ENCODE measurements at places on chromosomes 16 and 17.

DNA sequence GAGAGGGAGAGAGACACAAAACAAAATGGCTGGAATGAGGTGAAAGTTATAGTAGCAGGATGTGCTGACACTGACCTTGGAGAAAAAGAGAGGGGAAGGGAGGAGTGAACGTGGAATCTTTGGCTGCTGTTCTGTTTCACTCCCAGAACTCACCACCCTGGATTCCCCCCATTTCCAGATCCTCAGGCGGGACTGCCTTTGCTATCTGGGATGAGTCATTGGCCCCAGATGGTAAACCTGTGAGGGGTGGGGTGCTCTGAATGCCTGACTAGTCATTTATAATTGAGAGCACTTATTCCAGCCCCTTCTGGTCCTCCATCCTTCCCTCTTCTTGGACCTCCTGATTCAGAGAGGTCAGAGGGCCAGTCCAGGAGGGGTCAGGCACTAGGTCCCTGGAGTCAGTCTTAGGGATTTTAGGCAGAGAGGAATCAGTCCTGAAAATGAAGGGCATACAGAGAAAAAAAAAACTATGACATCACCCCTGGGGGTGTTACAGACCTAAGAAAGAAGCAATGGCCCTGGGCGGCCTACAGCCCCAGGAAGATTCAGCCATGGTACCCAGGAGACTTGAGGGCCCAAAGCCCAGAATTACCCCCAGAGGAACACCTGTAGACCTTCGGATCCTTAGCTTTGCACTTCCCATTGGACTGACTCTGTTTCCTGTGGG is 2.2 kb upstream of the ZG16 start:
- no peak for DNase-seq

- peak; percentile 86 for DNase-seq
Measured at GRCh38 chr16:47461598-47462266, 601 bp downstream of the PHKB start.

DNA sequence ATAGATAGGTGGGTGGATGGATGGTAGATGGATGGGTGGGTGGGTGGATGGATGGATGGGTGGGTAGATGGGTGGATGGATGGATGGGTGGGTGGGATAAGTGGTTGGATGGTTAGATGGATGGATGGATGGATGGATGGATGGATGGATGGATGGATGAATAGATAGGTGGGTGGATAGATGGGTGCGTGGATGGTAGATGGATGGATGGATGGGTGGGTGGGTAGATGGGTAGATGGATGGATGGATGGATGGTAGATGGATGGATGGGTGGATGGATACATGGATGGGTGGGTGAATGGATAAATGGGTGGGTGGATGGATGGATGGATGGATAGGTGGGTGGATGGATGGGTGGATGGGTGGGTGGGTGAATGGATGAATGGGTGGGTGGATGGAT is 50.0 kb upstream of the FASN start:
- DNase-seq, result no peak

GRCh38 chr17:35170968-35171771 is 23.0 kb downstream of the SLC35G3 start:
- DNase-seq, result peak; percentile 11

DNA sequence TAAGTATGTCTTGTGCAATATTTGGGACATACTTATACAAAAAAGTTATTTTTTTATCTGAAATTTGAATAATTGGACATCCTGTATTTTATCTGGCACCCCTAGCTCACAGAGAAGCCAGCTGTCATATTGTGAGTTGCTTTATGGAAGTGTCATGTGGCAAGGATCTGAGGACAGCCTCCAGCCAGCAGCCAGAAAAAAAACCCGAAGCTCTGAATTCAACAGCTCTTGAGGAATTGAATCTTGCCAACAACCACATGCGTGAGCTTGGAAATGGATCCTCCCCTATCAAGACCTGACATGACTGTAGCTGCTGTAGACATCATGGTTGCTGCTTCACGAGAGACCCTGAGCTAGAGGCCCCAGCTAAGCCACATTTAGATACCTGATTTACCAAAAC is 187.2 kb upstream of the SHISA6 start:
- no peak for DNase-seq

DNA sequence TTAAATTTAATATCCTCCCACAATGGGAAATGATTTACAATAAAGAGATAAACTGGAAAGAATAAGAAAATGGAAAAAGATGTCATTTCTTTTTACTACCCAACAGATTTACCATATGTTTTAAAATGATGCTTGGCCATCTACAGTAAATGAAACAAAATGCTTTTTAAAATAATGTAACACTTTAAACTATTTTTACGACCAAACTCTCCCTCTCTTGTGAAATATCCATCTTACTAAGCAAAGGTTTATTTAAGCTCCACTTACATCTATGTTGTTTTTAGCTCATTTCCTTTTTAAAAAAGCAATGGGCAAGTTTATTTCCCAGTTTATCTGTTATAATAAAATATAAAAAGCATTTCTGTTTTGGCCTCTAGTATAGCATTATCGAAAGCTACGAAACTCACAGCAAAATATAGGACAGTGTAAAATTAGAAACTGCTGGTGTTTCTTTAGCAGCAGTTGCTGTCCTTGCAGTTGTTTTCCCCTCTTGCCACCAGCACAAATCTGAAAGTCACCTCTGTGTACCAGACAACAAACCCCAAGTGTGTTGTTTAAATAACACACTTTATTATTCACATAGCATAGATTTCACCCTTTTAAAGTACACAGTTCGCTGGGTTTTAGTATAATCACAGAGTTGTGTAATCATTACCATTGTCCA is 195.1 kb downstream of the CDRT15L2 start:
- DNase-seq, result no peak

DNA sequence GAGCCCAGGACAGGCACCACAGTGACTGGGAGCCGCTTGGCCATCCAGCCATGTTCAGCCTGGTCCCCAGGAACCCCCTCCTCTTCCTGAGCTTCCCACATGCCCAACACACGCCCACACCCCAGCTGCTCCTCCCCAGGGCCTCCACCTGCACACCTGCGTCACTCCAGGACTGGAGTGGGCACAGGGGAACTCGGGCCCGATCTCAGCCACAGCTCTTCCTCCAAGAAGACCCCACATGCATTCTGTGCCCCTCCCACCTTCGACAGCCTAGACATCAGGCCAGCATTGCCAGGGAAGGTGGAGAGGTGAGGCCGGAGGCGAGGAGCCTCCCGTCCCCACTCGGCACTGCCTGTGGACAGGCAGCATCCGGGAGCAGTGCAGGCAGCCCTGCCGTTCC is 6.0 kb upstream of the VASN start:
- DNase-seq, result no peak

GRCh38 chr16:71254832-71255525 is 24.5 kb upstream of the HYDIN start:
- no peak for DNase-seq

DNA sequence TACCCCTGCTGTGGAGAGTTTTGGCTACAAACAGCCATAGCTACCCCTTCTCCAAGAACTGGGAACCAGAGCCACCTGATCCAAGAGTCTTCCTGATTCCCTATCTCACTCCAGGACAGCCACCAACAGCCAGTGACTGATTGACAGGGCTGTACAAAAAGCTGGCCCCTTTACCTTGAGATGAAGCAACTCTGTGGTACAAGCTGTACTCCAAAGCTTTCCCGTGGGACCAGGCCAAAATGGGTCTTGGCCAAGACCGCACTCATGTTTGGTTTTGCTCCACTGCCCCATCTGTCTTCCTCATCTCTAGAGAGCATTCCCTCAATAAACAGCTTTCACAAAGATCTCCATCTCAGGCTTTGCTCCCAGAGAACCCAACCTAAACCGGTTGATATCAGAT is 43.6 kb downstream of the RNF157 start:
- DNase-seq, result no peak

DNA sequence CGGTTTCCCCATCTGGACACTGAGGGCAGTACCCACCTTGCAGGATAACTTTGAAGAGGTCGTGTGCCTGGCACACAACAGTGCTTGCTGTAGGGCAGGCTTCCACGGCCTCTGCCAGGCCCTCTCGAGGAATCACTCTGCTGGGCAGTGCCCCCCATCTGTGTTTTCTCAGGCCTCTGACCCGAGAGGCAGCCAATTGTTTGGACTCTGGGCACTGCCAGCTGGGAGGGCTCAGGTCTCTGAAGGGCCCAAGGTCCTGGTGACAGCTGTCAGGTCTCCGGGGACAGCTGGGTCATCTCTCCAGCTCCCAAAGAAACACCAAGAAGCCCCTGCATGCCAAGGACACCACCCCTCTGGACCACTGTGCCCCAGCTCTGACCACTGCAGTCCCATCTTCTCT is 1.0 kb upstream of the RAB26 start:
- no peak for DNase-seq

- DNase-seq, result no peak
Measured at GRCh38 chr17:75555679-75556153, 30.2 kb downstream of the LLGL2 start.

DNA sequence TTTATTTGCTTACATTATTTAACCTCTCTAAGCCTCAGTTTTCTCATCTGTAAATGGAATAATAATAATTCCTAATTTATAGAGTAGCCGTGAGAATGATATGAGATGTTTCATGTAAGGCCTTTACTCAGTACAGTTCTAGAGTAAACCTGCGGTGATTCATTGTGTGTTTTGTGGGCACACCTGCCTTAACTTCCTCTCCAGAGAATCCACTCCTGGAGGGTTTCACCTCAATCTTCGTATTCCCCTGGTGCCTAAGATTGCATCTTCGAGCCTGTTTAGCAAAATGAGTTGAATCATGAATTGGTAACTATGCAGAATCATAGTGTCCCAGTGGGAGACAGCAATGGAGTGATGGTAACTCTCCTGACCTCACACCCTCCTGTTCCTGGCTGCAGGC is 52.3 kb downstream of the DNAH2 start:
- no peak for DNase-seq

GRCh38 chr17:43722269-43722619 is 36.3 kb downstream of the SOST start:
- DNase-seq, result no peak

GRCh38 chr16:1392826-1393225 is 21.7 kb downstream of the UNKL start:
- DNase-seq, result no peak

GRCh38 chr17:17506893-17507464 is 10.8 kb upstream of the RASD1 start:
- DNase-seq, result no peak
